Activated CD4-positive, alpha-beta T cell treated with anti-CD3 and anti-CD28 coated beads, Interleukin-2, amount 50 U/mL, for 1 hour (primary cell): ENCODE measurements at places on chromosomes 13 and 19.
A peak's percentile ranks its signal among the peaks of the same experiment; 100 is the strongest.

DNA sequence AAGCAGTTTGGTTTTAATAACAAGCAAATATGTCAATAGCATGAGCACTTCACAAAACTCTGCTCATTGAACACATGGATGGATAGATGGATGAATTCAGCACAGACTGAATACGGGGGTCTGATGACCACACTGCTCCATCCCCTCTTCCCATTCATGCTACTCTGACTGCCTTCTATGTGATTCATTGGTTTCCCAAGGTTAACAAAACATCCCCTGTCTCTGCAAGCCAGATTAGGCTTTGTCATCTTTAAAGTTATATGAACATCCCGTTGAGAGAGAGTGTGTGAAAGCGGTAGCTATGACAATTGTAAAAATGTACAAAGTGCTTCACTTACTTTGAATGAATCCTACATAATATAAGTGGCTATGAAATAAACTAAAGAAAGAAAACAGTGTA is 252.5 kb downstream of the OXGR1 start:
- DNase-seq: no peak

DNA sequence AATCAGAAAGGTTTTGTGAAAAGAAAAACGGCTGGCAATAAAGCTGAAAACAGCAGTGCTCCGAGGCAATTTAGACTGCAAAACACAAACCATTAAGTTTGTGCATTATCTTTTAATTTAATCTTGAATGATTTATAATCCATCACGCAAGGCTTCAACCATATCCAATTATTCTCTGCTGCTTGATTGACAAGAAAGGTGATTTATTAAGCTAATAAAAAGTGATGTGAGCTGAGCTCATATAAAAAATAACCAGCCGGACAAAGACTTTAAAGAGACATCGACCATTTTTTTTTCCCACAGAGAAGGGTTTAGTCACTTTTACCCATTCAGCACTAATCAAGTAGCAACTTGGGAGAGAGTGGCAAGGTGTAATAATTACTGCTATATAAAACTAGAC is 33.6 kb downstream of the TSHZ3 start:
- DNase-seq: no peak

- DNase-seq: no peak
These were observed 177.3 kb upstream of the SERP2 start for GRCh38 chr13:44196196-44196751.

DNA sequence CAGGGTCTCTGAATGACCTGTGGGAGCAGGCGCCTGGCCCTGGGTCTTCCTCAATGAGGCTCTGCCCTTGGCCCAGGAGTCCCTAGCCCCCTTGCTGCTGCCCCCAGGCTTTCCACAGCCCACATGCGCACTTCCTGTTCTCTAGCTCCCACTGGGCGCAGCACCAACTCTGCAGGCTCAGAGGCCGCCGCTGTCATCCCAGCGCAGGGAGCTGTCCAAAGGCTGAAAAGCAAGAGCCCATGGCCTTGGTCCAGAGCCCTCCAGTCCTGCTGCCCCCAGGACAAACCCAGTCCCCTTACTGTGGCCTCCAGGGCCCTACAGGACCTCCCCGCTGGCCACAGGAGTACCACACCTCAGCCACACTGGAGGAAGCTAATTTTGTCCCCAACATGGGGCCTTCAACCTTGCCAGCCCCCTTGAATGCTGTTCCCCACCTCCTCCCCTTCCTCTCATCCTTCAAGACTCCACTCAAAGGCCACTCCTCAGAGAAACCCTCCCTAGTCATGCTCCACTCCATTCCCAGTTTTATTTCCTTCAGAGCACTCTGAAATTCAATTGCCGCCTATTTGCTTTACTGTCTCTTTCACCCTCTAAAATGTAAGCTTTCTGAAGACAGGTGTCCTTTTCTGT is 8.0 kb upstream of the POU2F2 start:
- no peak for DNase-seq

DNA sequence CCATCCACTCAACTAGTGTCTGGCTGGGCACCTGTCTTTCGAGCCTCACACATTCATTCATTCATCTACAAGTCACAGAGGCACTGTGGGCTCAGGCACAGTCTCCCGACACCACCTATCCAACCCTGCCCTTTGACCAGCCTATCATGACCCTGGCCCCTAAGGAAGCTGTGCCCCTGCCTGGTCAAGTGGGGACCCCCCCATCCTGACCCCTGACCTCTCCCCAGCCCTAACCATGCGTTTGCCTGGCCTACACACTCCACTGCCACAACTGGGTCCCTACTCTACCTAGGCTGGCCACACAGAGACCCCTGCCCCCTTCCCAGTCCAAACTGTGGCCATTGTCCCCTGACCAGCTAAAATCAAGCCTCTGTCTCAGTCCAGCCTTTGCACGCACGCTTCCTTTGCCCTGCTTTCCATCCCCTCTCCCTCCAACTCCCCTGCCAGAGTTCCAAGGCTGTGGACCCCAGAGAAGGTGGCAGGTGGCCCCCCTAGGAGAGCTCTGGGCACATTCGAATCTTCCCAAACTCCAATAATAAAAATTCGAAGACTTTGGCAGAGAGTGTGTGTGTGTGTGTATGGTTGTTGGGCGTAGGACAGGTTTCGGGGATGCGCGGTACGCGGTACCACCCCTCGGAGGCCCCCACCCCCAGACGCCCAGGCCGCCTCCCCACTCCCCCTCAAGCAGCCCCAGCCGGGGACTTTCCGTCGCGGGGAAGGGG is 404 bp upstream of the IL27RA start:
- DNase-seq: peak; percentile 79

- no peak for DNase-seq
These were observed 108.5 kb upstream of the C1QTNF9B start for GRCh38 chr13:24005755-24006281.

GRCh38 chr19:34178274-34178610 is 5.9 kb downstream of the LSM14A start:
- no peak for DNase-seq

GRCh38 chr19:2584002-2584401 is 108.1 kb downstream of the GADD45B start:
- DNase-seq: no peak

GRCh38 chr13:73782450-73783449 is 351.5 kb downstream of the KLF12 start:
- DNase-seq: no peak

DNA sequence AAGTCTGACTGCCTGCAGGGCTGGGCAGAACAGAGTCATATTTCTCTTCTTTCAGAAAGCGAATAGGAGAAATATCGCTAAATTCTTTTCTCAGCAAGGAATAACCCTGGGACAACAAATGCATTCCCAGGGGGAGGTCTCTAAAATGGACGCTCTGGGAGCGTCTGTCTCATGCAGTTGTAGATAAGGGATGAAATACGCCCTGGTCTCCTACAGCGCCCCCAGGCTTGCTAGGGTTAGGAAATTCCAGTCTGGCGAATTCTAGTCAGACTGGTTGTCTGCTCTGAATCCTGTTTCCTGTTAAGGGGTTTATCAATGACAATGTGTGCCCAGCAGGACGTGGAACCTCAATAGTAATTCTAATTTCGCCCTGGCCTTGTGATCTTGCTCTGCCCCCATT is 1214.1 kb downstream of the DIAPH3 start:
- DNase-seq: no peak

GRCh38 chr13:75425216-75426009 is 56.6 kb downstream of the TBC1D4 start:
- DNase-seq: no peak

- no peak for DNase-seq
These were observed 56.3 kb downstream of the FOXO1 start for GRCh38 chr13:40609972-40610726.

DNA sequence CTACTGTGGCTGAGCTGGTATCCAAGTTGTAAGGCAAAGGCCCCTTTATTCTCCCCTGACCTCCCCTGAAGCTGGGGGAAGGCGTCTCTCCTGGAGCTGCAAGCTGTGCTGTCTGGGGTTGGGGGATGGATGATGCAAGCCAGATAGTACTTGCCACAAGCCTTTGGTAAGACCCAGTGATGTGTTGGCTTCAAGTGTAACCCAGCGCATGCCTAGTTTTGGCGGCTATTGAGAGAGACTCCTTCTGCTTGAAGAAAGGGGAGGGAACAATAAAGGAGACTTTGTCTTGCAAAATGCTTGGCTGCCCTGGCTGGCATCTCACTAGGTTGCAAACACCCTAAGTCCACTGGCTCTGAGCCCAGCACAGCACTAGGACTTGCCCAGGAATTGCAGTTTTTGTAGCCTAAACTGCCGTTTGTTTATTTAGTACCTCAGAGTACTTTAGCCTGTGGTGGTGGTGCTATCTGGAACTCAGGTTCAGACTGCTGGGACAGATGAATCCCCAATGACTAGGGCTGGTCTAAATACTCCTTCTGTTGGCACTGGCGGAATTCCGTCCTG is 108.2 kb downstream of the TNFSF13B start:
- DNase-seq: no peak

GRCh38 chr13:48661107-48661506 is 7.4 kb downstream of the CYSLTR2 start:
- no peak for DNase-seq

GRCh38 chr13:25807562-25807961 is 244.3 kb downstream of the SHISA2 start:
- no peak for DNase-seq

DNA sequence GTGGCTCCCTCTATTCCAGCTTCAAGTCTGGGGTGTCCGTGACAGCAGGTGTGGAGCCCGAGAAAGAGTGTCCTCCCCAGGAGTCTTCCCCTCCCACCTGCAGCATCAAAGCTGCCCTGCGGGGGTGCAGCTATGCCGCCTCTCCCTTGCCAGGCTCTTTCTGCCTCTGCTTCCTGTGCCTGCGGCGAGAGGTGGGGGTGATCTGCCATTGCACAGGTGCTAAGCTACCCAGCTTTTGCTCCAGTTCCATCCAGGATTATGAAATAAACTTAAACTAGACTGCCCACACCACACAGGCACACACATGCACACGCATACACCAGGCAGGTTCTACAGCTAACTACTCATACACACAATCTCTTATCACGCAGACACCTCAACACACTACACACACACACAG is 104.7 kb upstream of the CLDN10 start:
- peak; percentile 1 for DNase-seq

DNA sequence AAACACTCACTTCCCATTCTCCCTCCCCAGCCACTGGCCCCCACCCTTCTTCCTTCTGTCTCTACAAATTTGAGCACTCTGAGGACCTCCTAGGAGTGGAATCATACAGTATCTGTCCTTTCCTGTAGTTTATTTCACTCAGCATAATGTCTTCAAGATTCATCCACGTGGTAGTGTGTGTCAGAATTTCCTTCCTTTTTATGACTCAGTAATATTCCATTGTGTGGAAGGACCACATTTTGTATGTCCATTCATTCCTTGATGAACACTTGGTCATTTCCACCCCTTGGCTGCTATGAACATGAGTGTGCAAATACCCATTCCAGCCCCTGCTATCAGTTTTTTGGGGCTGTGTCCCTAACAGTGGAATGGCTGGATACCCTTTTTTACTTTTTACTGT is 9.8 kb downstream of the KLF2 start:
- no peak for DNase-seq

DNA sequence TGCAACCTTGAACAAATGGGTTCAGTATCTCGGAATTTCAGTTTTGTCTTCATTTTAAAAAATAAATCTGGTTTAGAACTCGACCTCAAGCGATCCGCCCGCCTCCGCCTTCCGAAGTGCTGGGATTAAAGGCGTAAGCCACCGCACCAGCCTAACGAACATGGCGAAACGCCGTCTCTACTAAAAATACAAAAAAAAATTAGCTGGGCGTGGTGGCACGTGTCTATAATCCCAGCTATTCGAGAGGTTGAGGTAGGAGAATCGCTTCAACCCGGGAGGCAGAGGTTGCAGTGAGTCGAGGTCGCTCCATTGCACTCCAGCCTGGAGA is 571 bp downstream of the ZNF302 start:
- DNase-seq: no peak

DNA sequence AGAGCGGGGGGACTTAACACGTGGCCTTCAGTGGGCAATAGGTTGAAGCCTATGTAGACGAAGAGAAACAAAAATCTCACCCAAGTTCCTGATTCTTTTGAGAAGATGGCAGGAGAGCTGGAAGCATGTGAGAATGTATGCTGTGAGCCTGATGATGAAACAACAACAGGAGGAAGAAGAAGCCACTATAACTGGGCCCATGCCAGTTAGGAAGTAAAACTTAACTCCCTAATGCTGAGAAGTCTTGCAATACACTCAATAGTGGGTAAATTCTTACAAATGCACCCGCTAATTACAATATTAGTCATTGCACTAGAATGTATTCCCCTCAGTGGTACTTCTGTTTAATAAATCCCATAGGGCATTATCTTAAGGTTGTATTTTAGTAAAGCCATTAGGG is 9.1 kb downstream of the PCDH17 start:
- DNase-seq: no peak

- DNase-seq: no peak
These were observed 1482.1 kb upstream of the MIR17HG start for GRCh38 chr13:89865164-89866064.
